ENCODE measurements at places on chromosomes 1 and 21.

DNA sequence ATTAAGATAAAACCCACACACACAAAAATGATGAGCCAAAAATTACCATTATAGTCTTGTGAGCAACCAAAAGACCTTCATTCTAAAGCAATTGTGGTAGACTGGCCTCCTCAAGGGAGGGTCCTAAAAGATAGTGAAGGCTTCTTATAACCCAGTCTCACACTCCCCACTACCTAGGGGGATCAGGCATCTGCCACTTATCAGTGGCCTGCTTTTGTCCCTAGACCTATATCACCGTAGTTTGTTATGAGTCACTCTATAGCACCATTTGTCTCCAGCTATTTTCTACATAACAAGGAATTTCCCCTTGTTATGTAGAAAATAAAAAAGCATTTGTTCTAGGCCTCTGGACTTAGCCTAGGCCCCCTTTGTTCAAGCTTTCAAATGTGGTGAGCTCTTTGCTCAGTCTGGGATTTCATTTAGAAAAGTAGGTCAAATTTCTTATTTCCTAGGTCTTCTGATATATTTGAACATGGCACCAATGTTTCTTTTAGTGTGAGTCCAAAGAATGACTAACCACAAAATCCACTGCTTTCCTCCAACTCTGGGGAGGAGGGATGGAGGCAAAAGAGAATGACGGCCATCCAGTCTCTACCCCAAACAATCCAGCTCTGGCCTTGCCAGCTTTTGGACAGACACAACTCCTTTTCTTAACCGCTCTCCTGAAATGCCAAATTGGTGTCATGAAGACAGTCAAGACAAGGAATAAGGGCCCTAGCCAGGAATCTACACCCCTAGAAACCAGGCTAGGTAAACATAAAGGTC, 8.9 kb downstream of the ADAR start:
- DNase-seq, result no peak

- DNase-seq, result no peak
Measured at GRCh38 chr1:188778578-188778977, 1699.1 kb downstream of the BRINP3 start.

DNA sequence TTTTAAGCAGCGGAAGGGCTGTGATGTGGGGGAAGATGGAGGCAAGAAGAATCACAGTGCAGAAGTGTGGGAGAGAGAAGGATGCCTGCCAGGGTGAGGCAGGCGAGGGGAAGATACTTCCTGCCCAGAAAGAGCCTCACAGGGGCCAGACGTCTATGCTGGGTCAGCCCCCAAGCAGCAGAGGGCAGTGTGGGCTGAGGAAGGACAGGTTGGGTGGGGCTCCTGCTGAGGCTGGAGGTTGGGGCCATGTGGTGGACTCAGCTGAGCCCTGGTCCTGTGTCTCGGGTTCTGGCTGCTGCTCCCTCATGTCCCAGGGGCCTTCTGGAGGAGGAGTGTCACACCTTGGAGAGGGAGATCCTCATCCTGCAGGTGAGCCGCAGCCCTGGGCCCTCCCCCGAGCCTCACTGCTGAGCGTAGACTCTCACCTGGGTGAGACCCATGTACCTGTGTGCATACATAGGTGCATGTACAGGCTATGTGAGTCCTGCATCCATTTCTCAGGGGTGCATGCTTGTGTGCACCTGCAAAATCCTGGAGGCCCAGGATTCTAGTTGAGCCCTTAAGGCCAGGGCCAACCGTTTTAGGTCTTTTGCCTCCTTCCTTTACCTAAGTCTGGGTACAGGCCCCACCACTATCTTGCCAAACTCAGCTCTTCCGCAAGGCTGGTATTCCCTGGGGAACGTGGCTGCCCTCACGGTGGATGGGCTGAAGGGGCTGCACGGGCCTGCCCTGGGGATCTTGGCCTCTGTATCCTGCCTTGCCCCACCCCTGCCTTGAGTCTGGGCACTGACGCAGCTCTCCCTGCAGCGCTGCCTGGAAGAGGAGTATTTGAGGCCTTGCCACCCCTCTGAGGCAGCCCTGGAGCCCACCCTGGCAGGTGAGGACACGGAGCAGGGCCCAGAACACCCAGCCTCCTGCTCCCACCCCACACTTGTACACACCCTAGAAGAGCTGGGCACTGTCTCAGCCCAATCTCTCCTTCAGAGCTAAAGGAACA, 3.7 kb downstream of the CCDC24 start:
- no peak for DNase-seq

DNA sequence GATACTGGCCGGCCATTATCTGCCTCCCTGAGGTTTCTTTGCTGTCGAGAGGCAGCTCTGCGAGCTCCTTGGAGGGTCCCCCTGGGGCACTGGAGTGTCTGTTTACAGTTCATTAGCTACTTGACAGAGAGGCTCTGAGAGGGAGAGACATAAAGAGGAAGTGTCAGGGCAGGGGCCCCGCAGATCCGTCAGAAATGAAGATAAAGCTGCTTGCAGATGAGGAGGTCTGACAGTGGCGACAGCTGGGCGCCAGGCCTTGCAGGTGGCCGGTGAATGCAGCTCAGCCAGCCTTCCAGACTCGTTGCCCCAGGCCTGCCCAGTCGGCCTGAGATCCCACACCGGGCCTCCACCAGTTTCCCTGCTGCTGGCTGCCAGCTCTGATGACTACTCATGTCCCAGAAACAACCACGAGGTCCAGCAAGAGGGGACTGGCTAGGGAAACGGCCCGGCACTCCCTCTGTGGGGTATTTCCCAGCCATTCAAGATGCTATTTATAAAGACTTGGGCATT, 84.7 kb downstream of the DISP3 start:
- no peak for DNase-seq

- no peak for DNase-seq
Measured at GRCh38 chr1:2373551-2374251, 17.7 kb downstream of the MORN1 start.

DNA sequence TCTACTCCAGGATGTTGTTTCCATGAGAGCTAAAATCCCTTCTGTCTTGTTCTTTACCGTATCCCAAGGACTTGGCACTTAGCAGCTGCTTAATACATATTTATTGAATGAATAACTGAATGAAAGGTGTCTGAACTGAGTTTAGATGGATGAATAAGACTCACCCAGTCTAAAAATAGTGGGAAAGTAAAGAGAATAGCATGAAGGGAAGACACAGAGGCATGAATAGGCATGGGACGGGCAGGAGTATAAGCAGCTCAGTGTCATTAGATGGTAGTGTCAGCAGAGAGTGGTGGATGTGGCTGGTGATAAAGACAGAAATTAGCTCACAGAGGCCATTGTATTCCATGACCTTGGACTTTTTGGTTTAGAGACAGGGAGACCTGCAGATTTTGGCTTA, 9.2 kb downstream of the IL12RB2 start:
- DNase-seq, result no peak

DNA sequence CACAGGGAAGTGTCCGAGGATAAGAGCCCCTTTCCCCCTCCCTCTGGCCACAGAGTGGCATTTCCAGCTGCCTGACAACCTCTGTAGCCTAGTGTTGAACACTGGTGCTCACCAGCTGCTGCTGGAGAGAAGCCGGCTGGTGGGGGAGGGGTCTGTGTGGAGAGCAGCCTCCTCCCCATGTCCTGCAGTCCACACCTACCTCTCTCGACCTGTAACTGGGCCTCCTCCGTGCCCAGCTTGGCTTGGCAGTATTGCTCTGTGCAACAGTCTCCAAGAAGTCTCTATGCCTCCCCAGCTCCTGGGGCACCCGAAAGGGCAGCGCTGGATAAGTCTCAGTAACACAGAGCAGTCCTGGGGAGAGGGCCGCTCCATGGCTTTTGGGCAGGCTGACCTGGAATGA, 17.0 kb downstream of the PAPPA2 start:
- DNase-seq, result no peak

- DNase-seq, result no peak
Measured at GRCh38 chr1:245589316-245589715, 434.5 kb downstream of the KIF26B start.

DNA sequence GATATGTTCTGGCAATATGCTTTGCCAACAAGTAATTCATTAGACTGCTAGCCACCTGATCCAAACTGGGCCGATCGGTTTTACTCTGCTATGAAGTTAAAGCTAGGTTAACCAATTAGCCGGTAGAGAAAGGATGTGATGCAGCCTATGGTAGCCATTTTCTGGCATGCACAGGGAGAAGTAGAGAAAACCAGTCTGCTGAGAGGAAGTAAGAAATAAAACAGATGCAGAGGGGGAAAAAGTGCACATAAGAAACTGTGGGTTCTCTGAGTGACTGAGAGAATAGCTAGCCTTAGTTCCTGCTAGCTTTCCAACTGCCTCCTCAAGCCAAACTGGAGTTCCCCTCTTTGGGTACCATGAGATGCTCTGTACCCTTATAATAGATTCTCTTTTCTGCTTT, 52.8 kb downstream of the ARID4B start:
- no peak for DNase-seq

GRCh38 chr1:70146488-70146887, 58.9 kb downstream of the LRRC40 start:
- no peak for DNase-seq

DNA sequence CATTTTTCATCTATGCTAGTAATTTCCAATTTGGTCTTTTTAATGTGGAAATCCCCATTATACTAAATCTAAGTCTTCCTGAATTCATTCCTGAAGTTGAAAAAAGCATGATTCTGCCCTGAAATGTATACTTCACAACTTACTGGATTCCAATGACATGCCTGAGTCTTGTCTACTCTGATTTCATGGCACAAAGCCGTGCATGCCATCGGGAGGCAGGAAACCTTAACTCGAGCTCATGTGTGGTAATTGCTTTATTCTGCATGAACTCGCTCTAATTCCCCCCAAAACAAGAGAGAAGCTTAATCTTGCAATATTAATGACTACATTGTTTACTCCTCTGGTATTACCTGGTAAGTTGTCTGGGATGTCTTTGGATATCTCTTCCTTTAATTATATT, 39.6 kb upstream of the PBX1 start:
- no peak for DNase-seq

GRCh38 chr1:55317673-55318072, 102.5 kb upstream of the USP24 start:
- no peak for DNase-seq

DNA sequence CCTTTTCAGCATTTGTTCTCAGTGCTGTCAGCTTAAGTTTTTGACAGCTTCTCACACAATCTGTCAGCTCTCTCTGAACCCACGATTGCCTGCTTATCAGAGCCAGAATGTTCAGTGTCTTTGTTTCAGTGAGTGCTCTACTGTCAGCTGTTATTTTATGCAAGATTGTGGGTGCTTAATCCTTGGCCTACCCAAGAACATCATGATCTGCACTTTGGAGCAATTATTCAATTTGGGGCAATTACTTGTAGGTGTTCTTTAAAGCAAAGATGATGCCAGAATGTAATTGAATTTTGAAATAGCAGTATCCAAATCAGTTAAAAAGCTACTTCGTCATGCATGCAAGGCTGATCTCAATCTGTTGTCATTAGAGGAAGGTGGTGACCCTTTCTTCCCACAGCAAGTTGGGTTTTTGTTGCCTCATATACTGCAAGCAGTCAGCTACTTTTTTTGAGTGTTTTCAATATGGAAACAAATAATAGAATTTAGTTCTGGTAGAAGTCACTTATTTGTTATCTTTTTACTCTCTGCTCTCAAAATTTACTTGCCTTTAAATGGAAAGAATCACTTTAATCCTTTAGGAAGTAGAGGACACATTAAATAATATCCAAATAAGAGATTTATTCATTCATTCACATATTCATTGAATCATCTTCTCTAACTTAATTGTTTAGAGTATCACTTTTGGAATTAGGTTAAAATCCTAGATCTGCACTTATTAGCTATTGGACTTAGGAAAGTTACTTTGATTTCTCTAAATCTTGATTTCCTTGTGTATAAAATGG, 253.5 kb upstream of the CACYBP start:
- DNase-seq, result no peak

DNA sequence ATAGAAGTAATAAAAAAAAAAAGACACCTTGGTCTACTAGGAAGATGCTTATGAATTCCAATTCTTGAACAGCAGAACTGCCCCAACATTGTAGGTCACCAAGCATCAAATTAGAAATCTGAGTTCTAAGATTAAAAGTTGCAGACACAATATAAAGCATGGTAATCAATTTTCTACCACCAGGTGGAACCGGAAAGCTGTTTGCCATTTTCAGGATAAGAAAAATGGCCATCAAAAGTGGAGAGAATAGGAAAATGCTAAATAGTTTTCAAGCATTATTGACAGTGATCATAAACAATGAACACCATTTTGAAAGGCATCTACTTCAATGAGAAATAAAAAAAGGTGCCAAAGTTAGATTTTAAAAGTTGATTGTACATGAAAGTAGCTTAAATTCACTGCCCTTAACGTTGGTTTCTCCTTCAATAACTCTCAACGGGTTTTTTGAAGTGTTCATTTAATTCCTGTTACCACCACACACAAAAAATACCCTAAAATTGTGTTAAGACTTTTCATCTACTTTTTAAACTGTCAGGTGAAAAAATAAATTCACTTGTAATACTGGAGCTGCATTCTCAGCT, 252.9 kb downstream of the KCNT2 start:
- no peak for DNase-seq

GRCh38 chr1:153616917-153617311, 789 bp upstream of the S100A14 start:
- no peak for DNase-seq

DNA sequence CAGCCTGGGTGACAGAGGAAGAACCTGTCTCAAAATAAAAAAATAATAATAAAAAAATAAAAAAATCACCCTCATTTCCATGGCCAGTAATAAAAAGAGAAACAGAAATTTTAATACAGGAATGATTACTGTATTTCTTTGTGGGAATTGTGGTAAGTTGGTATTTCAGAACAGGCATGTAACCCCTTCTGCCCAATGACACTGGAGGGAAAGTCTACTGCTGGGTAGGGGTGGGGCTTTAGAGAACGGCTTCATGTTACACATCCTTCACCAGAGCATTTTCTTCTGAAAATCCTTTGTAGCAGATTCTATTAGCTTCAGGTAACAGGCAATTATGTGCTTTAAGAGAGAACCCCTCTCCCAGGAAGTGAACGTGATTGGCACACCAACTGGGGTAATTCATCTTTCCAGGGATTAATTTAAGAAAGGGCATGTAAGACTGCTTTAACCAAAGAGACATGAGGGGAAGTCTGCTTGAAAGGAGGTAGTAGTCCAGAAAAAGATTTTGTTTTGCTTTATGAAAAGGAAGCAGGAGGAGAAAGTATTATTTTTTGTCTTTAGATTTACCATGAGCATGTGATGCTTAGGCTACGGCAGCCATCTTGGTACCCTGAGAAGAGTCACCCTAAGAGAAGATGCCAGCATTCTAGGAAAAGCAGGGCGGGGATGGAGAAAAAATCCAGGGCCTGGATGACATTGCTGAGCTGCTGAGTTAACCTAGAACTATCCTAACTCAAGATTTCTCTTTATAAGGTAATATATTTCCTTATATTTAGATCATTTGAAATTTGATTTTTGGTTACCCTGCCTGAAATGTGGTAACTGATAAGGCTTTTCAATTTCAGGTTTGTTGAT, 57.7 kb upstream of the DPT start:
- DNase-seq, result no peak

- no peak for DNase-seq
Measured at GRCh38 chr1:154191990-154192461, at the start of gene TPM3. Gene TPM3 (minus strand): TSS chr1:154192100. CDS start chr1:154192018, 82 bp downstream.

- no peak for DNase-seq
Measured at GRCh38 chr1:210822932-210823331, 311.0 kb downstream of the KCNH1 start.

GRCh38 chr21:28592205-28592865, 400.3 kb downstream of the LTN1 start:
- no peak for DNase-seq
